Naive thymus-derived CD8-positive, alpha-beta T cell (primary cell): ENCODE measurements at places on chromosomes 6 and 20. TPM values are rescaled to one million over a fixed set of nuclear protein-coding genes. Genes with fewer than 3 reads are reported as not detected.
A peak's percentile ranks its signal among the peaks of the same experiment; 100 is the strongest.

The IL20RA gene
- polyA plus RNA-seq = not detected

The DZANK1 gene
- 0.74 TPM for polyA plus RNA-seq

The THEMIS gene
- 212 TPM for polyA plus RNA-seq

The HLA-DQB1 gene
- 1.4 TPM for polyA plus RNA-seq

The CDH22 gene
- polyA plus RNA-seq = not detected

The PPP1R3G gene
- not detected for polyA plus RNA-seq

The MLN gene
- polyA plus RNA-seq = not detected

The COL19A1 gene
- 0.02 TPM for polyA plus RNA-seq

The FERMT1 gene
- not detected for polyA plus RNA-seq

- no peaks in the 10 kb centered on the region for H3K27me3 ChIP-seq
- DNase-seq = no peak
- H3K27ac ChIP-seq = no peak overlapping the region
- H3K4me3 ChIP-seq = no peak overlapping the region
Measured at GRCh38 chr20:37997516-37997915, 35.7 kb downstream of the TTI1 start.

DNA sequence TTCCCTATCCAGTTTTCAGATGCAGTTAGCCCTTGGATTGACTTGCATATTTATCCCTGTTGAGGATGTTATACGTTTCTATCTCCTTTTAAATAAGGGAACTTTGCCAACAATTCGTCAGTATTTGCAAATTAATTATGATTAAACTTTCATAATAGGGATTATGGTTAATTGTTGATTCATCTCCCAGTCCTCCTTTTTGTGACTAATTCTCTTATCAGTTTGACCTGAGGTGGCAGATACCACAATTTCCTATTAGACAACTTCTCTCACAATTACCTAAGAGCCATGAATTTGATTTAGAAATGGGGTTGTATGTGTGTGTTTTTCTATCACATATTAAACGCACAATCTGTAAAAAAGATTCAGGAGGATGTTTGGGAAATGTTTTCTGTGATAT lies 172.9 kb downstream of the LAMA2 start:
- no peaks in the 10 kb centered on the region for H3K4me1 ChIP-seq
- DNase-seq = no peak
- no peak overlapping the region for H3K27ac ChIP-seq
- H3K4me3 ChIP-seq = no peak overlapping the region

DNA sequence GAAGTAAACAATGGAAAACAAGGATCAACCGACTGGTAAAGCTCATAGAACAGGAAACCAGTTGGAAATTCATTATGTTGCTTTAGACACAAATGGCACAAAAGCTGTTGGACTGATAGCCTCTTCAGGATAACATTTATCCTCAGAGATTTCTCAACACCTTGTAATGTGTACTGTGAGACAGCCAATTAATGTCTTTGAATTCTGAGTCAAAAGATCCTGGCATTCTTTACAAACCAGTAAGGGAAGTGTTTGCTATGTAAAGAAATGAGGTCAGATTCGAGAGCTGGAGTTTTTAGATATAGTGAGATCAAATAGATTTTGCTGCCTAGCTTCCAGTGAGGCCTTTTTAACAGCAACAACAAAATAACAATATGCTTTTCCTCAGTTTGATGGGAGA lies 439.2 kb downstream of the C6orf118 start:
- H3K27me3 ChIP-seq = no peaks in the 10 kb centered on the region
- no peak overlapping the region for H3K4me3 ChIP-seq
- no peak overlapping the region for H3K27ac ChIP-seq
- H3K36me3 ChIP-seq = no peaks in the 10 kb centered on the region
- H3K4me1 ChIP-seq = no peaks in the 10 kb centered on the region

GRCh38 chr6:162684961-162685360 lies 42.6 kb downstream of the PRKN start:
- DNase-seq = no peak
- H3K27ac ChIP-seq = no peak overlapping the region
- H3K36me3 ChIP-seq = peaks cover 2% of the 10 kb centered on the region
- no peaks in the 10 kb centered on the region for H3K27me3 ChIP-seq
- peaks cover 2% of the 10 kb centered on the region for H3K4me1 ChIP-seq

DNA sequence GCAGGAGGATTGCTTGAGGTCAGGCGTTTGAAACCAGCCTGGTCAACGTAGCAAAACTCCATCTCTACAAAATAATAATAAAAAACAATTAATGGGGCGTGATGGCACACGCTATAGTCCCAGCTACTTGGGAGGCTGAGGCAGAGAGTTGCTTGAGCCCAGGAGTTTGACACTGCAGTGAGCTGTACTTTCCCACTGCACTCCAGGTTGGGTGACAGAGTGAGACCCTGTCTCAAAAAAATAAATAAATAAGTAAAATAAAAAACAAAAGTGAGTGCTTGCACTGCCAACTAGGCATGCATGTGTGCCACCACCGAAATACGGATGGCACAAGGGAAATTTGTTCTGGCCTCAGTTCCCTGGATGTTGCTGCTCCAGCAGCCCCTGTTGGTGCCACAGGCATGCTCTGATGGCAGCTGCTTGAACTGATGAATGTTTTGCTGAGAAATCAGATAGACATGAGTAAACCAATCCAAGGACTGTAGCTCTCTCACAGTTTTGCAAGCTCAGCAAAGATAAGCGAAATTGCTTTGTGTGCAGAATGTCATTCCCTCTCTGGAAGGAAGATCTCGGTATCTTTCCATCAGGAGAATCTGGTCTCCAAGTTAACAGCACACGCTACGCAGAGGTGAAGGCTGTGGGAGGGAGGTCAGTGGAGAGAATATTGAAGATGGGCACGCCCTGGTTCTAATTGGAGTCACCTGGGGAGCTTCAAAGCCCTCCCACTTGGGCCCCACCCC lies 188.0 kb upstream of the SLC24A3 start:
- no peaks in the 10 kb centered on the region for H3K27me3 ChIP-seq
- no peaks in the 10 kb centered on the region for H3K4me1 ChIP-seq
- H3K36me3 ChIP-seq = peaks cover 3% of the 10 kb centered on the region
- H3K4me3 ChIP-seq = no peak overlapping the region
- no peak overlapping the region for H3K27ac ChIP-seq

DNA sequence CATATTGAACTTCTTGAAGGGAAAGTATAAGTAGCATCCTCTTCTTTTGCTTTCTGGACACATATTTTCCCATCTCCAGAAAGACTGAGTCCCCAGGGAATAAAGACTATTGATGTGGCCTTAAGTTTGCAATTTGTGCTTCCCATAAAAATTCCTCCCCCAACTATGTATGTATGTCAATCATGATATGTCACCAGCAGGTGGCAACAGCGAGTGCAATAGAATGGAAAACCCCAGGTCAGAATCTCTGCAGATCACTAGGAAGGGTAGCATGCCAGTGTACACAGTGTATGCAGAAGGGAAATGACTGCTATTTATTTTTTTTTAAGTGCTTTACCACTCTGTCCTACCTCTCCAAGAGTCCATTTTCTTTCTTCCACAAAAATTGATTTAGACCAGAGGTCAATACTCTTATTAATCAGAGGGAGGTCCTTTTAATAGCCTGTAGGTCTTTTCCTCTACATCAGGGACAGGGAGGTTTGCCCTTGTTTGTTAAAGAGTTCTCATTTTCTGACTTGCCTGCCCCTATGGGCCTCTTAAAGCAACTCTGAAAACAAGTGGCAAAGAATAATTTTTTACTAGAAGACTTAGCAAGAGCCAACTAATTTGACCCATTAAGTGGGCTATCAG lies 61.4 kb downstream of the BMP2 start:
- H3K4me1 ChIP-seq = no peaks in the 10 kb centered on the region
- DNase-seq = no peak
- H3K27me3 ChIP-seq = no peaks in the 10 kb centered on the region
- H3K27ac ChIP-seq = no peak overlapping the region
- H3K36me3 ChIP-seq = no peaks in the 10 kb centered on the region

DNA sequence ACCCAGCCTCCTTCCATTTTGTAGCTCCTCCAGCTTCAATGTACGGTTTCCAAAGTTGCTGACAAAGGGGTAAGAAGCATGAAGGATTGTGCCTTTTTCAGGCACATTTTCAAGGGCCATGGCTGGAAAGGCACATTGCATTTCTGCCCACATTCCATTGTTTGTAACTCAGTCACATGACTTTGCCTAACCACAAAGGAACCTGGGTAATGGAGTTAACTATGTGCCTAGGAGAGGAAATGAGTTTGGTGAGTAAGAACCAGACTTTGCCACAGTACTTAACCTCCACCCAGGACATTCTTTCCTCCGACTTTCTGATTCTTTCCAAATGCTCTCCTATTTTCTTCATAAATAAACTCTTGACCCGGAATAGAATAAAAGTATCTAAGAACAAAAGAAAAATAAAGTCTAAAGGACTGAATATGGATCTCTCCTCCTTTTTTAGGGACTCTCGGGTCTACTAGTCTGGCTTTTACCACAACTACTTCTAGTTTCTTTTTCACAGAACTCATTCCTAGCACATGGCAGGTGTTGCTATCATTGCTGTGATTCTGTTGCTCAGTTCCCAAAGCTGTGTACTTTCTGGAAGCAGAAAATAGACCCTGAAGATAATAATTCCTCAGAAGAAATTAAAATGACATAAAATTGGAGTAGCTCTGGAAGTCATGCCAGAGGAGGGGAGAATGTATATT lies 81.5 kb upstream of the ISM1 start:
- peaks cover under 1% of the 10 kb centered on the region for H3K27me3 ChIP-seq
- DNase-seq = no peak
- H3K4me1 ChIP-seq = no peaks in the 10 kb centered on the region
- H3K4me3 ChIP-seq = no peak overlapping the region

- H3K36me3 ChIP-seq = no peaks in the 10 kb centered on the region
- H3K27ac ChIP-seq = no peak overlapping the region
- H3K4me3 ChIP-seq = no peak overlapping the region
- no peaks in the 10 kb centered on the region for H3K4me1 ChIP-seq
- DNase-seq = no peak
Measured at GRCh38 chr20:17488916-17489600, 42.1 kb downstream of the BFSP1 start.

DNA sequence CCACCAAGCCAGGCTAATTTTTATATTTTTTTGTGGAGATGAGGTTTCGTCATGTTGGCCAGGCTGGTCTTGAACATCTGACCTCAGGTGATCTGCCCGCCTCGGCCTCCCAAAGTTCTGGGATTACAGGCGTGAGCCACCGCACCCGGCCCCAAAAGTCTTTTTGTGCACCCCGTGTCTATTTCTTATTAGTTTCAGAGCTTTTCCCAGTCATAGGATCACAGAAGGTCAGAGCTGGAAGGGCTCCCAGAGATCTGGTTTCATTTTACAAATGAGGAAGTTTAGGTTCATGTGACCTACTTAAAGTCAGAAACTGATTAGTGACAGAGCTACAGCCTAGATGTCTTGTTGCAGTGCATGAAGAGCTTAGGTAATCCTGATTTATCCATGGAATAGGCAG lies 1.6 kb upstream of the OGFRL1 start:
- peaks cover 24% of the 10 kb centered on the region for H3K4me1 ChIP-seq
- H3K27ac ChIP-seq = peak overlapping the region; percentile 92

DNA sequence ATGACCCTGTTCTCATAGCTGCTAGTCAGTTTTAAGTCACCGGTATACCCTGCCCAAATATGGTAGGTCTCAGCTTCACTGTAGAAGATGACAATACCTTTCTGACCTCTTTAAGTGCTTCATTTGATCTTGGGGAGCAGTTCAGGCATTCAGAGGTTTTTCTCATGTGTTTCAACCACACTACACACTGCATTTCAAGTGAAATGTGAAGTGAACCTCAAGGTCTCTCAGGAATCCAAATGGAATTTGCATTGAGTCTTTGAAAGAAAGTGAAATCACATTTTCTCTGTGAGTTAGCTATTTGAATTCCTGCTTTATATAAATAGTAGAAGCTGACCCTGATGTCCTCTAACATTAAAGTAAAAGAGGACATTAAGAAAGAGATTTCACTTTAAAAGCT lies 461.6 kb downstream of the ADGRB3 start:
- H3K27me3 ChIP-seq = no peaks in the 10 kb centered on the region
- no peak overlapping the region for H3K27ac ChIP-seq
- no peak overlapping the region for H3K4me3 ChIP-seq
- H3K36me3 ChIP-seq = no peaks in the 10 kb centered on the region
- DNase-seq = no peak

- peaks cover 13% of the 10 kb centered on the region for H3K27me3 ChIP-seq
- H3K27ac ChIP-seq = no peak overlapping the region
- H3K4me1 ChIP-seq = no peaks in the 10 kb centered on the region
- peaks cover 25% of the 10 kb centered on the region for H3K36me3 ChIP-seq
Measured at GRCh38 chr6:79134699-79135474, 56.8 kb upstream of the PHIP start.

GRCh38 chr20:3663031-3663701 lies at the start of gene GFRA4:
GFRA4 (minus strand) TSS chr20:3663399; CDS start chr20:3663399, 0 bp downstream.
- peaks cover 12% of the 10 kb centered on the region for H3K4me1 ChIP-seq
- H3K27ac ChIP-seq = no peak within 1 kb of the TSS
- H3K4me3 ChIP-seq = no peak within 1 kb of the TSS

DNA sequence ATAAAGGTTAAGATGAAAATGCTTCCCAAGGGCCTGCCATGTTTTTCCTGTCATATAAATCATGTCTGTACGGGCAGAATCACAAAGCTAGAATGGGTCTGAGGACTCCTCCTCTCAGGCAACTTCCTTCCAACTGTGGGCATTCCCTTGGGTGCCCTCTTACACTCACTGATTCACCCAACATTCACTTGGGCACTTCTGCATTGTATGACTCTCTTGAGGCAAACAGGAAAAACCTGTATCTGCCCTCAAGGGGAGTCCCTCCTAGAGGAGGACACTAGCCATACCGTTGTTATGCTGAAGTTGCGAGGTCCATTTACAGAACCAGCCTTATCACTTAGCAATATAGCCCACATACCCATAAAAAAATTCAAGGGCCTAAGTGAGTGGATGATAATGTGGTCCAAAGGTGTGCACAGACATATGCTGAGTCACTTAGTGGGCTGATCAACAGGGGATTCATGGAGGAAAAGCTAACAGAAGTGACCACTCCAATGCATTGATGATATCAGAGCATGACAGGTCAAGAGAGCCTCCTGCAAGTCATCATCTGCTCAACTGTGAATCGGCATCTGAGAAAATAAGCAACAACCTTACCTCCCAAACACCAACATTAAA lies 131.1 kb downstream of the ATXN1 start:
- peaks cover 20% of the 10 kb centered on the region for H3K36me3 ChIP-seq
- H3K27ac ChIP-seq = no peak overlapping the region
- H3K4me1 ChIP-seq = peaks cover 21% of the 10 kb centered on the region
- no peaks in the 10 kb centered on the region for H3K27me3 ChIP-seq

- H3K27me3 ChIP-seq = no peaks in the 10 kb centered on the region
- no peaks in the 10 kb centered on the region for H3K4me1 ChIP-seq
- H3K27ac ChIP-seq = no peak overlapping the region
- no peak overlapping the region for H3K4me3 ChIP-seq
Measured at GRCh38 chr6:56758120-56758519, 115.4 kb upstream of the DST start.

GRCh38 chr6:170210651-170211403 lies 80.1 kb downstream of the DLL1 start:
- no peak overlapping the region for H3K4me3 ChIP-seq
- H3K27me3 ChIP-seq = peaks cover 13% of the 10 kb centered on the region
- peaks cover 3% of the 10 kb centered on the region for H3K4me1 ChIP-seq
- peak overlapping the region; percentile 1 for H3K27ac ChIP-seq
